A549 treated with RU486 at 1 μM for 4 hours (cell line): ENCODE measurements at places on chromosomes 2 and 18. TPM values are rescaled to one million over a fixed set of nuclear protein-coding genes. Genes with fewer than 3 reads are reported as not detected.

SSB gene
- total RNA-seq, result 101 to 195 TPM (median 154 TPM) in 5 replicates

PLCD4 gene
- 0.29 to 0.71 TPM (median 0.53 TPM) in 5 replicates for total RNA-seq

GCKR gene
- 0.17 to 0.62 TPM (median 0.42 TPM) in 4 of 5 replicates, not detected in the other for total RNA-seq

TM4SF20 gene
- 6.4 to 10.7 TPM (median 9.8 TPM) in 5 replicates for total RNA-seq

TGFA gene
- total RNA-seq, result 7.9 to 9.5 TPM (median 8.7 TPM) in 5 replicates

LCT gene
- 0.03 to 0.07 TPM (median 0.05 TPM) in 3 of 5 replicates, not detected in the others for total RNA-seq
